Stimulated activated CD4-positive, alpha-beta T cell treated with anti-CD3 and anti-CD28 coated beads, TNF-alpha, amount 100 ng/mL, for 24 hours (primary cell): ENCODE measurements at places on chromosomes 2 and 18.

GRCh38 chr2:23618794-23619530 is 234.0 kb downstream of the KLHL29 start:
- DNase-seq, result no peak

DNA sequence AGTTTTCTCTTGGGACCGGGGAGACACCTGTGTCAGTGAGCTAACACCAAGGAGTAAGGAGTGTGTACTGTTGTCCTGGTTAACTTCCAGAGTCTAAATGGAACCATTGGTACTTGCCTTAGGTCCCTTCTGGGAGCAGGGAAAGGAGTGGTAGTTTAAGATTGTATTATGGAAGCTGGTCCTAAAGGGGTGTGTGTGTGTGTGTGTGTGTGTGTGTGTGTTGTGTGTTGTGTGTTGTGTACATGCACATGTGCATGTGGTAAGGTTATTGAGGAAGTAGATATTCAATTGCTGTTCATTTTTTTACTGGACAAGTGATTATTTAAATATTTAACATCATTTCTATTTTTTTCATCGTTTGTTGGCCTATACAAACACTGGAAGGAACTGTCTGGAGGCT is 1.4 kb downstream of the APLF start:
- DNase-seq, result no peak

- DNase-seq, result no peak
These were observed 15.4 kb upstream of the GPR55 start for GRCh38 chr2:230940471-230940815.

GRCh38 chr2:120517751-120518469 is 172.0 kb downstream of the INHBB start:
- no peak for DNase-seq

DNA sequence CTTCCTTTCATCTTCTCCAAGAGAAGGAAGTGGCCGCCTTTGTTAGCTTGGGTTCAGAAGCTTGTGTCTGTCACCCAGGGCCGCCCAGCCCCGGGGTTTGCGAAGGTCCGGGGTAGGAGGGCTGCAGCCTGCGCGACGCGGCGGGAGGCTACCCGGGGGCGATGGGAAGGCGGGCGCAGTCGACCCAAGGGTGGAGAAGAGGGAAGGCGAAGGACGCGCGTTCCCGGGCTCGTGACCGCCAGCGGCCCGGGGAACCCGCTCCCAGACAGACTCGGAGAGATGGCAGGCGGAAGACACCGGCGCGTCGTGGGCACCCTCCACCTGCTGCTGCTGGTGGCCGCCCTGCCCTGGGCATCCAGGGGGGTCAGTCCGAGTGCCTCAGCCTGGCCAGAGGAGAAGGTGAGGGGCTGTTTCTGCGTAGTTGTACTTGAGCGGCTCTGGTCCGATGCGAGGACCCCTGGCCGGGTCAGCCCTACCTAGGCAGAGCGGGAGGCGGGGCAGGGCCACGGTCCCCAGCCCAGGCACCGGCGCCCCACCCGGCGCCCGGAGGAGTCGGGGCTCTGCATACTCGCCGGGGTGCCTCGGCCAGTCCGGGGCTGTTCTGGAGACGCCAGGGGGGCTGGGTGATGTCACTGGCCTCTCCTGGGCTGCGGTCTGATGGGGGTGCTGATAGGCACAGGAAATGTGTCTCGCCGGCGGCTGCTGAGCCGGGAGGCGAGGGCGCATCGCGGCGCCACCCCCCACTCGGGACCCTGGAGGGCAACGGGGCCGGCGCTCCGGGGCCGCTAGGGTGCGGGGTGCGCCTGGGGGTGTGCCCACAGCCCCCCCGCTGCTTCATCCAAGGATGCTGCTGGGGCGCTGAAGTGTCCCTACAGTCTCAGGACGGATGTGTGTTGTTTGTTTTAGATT is at the start of gene QPCT:
Gene QPCT (plus strand): TSS at position 178 of the 909 bp plus-strand sequence. CDS start 102 bp downstream, at position 280.
- DNase-seq, result no peak

DNA sequence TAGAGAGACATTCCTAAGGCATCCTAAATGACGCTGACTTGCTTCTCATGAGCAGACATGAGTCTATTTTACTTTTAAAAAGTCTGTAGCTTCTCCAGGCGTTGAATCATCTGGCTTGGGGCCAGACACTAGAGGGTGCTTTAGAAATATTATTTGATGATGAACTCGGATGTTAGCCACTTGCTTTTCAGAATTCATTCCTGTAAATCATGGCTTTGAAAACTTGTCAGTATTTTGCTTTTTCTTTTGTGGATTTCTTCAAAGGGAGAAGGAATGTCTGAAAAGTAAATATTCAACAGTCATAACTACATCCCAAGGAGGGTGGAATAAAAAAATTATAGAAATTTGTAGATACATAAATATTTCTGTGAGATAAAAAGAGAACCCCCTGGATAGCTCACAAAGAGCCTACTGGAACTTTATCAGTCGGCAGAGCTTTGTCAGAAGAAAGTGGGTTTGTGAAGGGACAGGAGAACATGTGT is 370.8 kb downstream of the OSR1 start:
- DNase-seq, result no peak

DNA sequence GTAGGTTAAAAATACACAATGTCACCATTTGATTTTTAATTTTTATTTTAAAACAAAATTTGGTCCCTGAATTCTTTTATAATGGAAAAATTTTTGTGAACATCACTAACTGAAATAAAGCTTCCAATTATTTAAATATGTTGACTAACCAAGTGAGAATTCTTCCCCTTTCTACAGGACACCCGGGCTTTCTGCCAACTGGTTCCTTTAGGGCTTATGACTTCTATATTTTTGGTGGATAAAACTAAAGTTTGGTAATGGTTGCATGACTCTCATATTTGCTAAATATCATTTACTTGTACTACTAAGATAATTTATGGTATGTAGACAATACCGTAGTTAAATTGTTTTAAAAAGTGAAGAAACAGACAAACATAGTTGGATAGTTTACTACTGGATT is 291.0 kb upstream of the DOK6 start:
- no peak for DNase-seq

DNA sequence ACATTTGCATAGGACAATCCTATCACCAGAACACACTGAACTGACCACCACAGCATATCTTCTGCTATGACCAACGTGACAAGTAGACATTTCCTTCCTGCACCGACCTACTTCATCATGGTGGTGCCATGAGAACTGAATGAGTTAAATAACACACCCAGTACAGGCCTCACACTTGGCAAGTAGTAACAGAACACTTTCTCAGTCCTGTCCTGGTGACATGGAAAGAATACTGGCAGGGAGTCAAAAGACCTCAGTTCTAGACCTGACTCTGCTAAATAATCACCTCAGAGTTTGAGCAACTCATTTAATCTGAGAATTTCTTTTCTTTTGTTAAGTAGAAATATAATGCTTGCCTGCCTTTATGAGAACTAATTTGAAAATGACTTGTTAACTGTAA is 186.3 kb upstream of the SMAD7 start:
- no peak for DNase-seq

- DNase-seq, result no peak
These were observed 343.6 kb upstream of the SYT4 start for GRCh38 chr18:43620936-43621335.

DNA sequence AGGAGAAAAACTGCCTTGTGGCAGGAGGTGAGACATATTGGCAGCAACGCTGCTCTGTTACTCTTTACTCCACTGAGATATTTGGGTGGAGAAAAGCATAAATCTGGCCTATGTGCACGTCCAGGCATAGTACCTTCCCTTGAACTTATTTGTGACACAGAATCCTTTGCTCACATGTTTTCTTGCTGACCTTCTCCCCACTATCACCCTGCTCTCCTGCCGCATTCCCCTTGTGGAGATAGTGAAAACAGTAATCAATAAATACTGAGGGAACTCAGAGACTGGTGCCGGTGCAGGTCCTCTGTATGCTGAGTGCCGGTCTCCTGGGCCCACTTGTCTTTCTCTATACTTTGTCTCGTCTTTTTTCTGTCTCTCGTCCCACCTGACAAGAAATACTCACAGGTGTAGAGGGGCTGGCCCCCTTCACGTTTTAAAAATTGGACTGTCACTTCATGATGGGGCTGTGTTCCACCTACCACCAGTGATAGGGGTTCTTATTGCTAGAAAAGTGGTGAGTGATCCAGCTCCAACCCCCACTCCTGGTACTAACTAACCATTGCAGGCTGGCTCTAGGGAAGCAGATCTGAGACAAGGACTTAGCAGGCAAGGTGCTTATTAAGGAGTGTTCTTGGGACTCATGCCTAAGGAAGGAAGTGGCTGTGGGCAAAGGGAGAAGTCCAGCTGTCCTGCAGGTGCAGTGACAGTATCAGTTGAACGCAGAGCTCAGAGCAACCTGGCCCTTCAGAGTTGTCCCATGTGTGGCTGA is 51.7 kb downstream of the LONRF2 start:
- DNase-seq, result no peak

DNA sequence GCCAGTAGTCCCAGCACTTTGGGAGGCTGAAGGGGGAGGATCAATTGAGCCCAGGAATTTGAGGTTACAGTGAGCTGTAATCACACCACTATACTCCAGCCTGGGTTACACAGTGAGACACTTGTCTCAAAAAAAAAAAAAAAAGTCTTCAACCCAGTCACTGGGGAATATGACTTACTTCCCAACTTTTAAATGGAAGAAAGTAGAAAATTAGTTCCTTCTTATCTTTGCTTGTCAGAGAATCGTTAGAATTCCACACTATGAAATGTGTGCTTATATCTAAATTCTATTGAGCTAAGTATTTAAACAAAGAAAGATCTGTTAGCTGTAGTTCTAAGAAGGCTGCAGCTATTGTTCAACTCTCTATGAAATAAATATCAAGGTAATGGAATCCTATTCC is 22.4 kb downstream of the DYNC2LI1 start:
- DNase-seq, result no peak

DNA sequence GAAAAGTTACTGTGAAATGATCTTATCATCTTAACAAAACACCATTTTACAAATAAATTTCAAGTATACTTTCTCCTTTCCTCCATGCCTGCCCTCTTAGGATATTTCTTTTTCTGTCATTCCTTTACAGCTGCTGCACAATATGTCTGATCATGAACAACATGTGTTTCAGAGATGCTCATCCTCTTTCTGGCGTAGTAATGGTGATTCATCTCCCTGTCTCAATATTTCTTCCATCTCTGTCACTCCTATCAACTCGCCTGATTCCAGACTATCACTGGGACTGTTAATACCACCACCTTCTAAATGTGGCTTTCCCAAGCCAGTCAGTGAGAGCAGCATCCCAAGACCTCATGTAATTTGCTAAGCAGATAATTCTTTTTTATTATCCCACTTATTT is 290.5 kb downstream of the GULP1 start:
- DNase-seq, result no peak

DNA sequence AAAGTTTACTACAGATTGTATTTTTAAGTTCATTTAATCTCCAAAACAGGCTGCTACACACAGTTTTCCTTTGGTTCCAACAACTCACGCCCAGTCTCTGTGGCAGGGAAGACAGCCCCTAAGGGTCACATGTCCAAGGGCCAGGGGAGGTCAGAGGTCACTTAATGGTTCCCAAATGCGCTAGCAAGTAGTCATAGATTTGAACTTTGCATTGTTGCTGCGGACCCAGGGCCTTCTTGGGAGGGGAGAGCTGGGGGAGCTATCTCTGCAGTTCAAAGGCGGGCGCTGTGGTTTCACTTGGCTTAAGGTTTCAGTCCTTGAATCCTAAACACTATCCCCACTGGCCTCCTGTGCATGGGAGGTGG is 74.8 kb upstream of the ZNF532 start:
- DNase-seq, result no peak

DNA sequence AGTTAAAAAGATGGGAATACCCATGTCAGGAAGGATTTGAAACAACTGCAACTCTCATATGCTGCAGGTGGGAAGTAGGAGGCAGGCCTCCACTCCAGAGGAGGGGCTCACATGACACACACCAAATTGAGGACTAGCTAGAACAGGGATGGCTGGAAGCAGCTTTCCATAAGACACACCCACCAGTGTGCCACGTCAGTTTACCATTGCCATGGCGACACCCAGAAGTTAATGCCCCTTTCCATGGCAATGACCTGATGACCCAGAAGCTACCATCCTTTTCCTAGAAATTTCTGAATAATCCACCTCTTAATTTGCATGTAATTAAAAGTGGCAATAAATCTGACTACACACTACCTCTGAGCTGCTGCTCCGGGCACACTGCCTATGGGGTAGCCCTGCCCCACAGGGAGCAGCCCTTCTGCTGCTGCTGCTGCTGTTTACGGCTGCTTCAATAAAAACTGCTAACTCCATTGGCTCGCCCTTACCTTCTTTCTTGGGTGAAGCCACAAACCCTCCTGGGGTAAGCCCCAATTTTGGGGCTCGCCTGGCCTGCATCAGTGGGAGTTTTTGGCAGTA is 89.4 kb downstream of the RRM2 start:
- no peak for DNase-seq

DNA sequence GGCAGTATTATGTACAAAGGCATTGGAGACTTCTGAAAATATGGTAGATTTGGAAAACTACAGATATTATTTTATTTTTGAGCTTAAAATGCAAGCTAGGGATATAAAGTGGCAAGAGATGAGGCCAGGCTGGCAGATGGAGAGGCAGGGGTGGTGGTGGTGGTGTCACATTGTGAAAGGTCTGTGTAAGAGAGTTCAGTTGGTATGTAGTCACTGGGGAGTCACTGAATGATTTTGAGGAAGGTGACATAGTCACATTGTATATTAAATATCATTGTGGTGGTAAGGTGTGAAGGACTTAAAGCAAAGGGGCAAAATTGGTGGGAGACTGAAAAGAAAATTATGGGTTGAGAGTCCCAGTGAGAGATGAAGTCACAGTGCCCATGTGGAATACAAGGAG is 82.5 kb downstream of the DIS3L2 start:
- DNase-seq, result no peak

DNA sequence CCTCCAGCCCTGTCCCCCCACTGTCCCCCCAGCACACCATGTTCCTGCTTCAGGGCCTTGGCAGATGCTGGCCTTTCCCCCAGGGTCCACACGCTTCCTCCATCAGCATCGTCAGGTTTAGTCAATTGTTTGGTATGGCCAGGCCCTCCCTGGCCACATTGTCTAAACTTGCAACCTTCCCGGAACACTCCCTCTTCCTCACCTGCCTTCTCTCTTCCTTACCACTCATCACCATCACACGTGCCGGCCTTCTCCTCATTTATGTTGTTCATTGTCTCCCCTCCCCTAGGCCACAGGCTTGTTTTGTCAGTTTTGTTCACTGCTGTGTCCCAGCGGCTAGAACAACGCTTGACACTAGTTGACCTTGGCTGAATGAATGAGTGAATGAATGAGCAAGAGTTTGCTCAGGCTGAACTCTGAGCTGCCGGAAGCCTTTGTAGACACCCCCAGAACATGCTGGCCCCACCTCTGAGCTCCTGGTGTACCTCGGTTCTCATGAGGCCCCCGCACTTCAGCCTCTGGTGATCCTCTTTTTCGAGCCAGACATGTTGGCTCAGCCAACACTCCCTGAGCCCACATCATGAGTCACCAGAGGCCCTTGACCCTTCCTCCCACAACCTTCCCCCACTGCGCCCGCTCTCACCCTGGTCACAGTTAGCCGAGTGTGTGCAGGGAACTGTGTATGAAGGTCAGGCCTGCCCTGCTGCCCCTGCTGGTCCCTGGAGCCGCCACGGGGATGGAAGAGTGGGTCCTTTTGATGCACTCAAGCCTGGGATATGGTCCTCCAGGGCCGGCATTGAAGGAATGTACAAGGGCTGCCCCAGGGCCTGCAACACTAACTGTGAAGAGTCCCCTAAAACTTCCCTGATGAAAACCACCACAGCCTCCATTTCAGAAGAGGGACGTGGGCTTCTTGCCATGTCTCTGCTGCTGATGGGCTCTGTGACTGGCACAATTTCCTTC is 57.5 kb downstream of the HS1BP3 start:
- no peak for DNase-seq
